PC-9 (cell line): ENCODE measurements at places on chromosomes 1 and 21. TPM values are rescaled to one million over a fixed set of nuclear protein-coding genes. Genes with fewer than 3 reads are reported as not detected.

Gene STMN1
- total RNA-seq = 302 and 349 TPM in 2 replicates

Gene TRABD2B
- not detected in 2 replicates for total RNA-seq

Gene FCGR3B
- total RNA-seq = not detected in 2 replicates

GRCh38 chr1:8376358-8376840 is 58.5 kb downstream of the SLC45A1 start:
- DNase-seq = no peak

GRCh38 chr1:160205242-160206035 is at the start of gene PEA15:
Gene PEA15, plus strand, starts transcription at chr1:160205384. Its CDS starts 6,161 bp downstream, at chr1:160211545.
- DNase-seq = no peak

DNA sequence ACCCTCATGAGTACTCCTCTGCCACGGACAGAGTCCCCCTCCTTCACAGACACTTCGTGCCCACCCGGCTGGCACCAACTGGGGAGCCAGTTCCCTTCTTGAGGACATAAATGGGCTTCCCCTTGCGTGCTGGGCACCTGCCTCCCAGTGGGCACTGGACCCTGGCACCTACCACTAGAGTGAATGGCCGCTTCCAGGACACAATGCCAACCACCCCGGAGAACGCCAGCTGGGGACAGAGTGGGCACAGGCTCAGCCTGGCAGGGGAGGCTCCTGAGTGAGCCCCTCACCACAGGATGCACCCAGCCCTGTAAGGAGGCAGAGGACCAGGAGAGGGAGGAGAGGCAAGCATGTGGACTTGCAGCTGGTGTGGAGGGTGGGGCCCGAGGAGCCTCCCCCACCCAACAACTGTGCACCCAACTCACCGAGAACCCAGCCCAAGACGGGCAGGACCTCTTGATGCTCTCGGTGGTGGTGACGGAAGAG is 1.0 kb downstream of the ENTREP3 start:
- no peak for DNase-seq

GRCh38 chr21:26405071-26405470 is 168.0 kb downstream of the CYYR1 start:
- DNase-seq = no peak

DNA sequence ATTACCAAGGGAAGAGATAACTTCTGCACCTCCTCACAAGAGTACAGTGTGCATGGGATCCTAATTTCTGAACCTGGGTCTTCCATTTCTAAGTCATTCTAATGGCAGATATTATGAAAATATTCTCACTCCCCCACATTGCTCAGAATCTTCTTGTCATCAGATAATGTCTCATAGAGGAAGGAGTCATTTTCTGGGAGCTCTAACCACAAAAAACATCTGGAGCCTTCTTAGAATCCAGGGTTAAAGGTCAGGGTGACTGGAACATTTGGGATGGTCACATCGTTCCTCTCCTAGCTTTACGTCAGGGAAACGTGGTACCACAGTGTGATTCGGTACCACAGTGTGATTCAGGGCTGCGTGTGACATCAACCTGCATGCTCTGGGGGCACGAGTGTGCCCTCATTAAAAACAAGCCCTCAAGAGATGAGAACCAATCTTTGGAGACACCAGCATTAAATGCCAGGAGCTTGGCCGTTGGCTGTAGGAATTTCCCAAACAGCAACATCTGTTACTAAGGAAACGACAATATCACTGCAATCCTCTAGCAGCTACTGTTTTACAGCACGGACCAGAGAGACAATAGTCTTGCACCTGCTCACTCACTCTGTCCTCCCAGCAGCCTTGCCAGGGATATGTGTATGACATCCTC is 179.1 kb downstream of the PSMG1 start:
- no peak for DNase-seq

GRCh38 chr1:67636146-67636545 is 48.9 kb upstream of the GADD45A start:
- no peak for DNase-seq

GRCh38 chr1:20058531-20058930 is 11.5 kb upstream of the PLA2G5 start:
- DNase-seq = peak; percentile 11

DNA sequence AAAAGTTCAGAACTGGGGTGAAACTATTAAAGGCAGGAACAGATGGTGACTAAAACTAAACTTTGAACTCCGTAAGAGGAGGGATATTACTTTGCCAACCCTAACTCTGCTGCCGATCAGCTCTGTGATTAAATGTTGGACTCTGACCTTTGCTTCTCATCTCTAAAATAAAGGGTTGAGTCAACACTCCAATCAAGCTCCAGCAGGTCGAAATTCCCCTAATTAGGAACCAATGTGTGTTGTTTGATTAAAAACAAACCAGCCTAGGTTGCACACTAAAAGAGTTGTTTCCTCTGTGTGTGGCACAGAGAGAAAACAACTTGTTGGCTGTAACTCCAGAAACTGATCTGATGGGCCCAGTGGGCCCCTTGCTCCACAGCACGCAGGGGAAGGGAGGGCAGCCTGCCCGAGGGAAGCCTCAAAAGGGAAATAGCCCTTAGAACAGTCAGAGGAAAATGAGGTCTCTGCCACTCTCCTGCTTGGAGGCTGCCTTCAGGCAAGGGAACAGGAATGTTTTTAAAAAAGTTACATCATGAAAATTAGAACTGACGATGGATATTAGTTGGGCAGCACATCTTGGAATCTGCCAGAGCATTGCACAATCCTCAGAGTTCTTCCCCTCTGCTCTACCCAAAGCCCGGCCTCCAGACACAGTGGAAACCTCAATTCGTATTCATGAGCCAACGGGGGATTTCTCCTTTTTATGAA is 69.3 kb downstream of the KCTD3 start:
- no peak for DNase-seq

GRCh38 chr21:37848721-37849490 is 67.4 kb downstream of the KCNJ6 start:
- no peak for DNase-seq

Gene ALPL
- not detected in 2 replicates for total RNA-seq

GRCh38 chr1:221849897-221850296 is 108.0 kb upstream of the DUSP10 start:
- no peak for DNase-seq

Gene PRKAA2
- 4.4 and 5.0 TPM in 2 replicates for total RNA-seq

Gene TCHHL1
- total RNA-seq = not detected in 2 replicates

DNA sequence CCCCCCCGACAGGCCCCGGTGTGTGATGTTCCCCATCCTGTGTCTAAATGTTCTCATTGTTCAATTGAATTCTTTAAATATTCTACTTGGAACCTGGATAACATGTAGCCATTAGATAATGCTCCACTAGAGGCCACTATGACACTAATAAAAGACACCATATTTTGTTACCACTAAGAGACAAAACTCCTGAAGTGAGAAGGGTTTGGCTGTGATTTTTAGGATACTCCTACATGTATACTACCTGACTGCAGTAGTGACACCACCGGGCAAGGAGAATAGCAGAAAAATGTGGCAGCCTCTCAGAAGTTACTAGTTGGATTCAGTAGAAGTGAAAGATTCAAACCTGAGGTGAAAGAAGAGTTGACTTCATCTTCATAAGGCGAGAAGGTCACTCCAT is 36.0 kb downstream of the F5 start:
- no peak for DNase-seq

DNA sequence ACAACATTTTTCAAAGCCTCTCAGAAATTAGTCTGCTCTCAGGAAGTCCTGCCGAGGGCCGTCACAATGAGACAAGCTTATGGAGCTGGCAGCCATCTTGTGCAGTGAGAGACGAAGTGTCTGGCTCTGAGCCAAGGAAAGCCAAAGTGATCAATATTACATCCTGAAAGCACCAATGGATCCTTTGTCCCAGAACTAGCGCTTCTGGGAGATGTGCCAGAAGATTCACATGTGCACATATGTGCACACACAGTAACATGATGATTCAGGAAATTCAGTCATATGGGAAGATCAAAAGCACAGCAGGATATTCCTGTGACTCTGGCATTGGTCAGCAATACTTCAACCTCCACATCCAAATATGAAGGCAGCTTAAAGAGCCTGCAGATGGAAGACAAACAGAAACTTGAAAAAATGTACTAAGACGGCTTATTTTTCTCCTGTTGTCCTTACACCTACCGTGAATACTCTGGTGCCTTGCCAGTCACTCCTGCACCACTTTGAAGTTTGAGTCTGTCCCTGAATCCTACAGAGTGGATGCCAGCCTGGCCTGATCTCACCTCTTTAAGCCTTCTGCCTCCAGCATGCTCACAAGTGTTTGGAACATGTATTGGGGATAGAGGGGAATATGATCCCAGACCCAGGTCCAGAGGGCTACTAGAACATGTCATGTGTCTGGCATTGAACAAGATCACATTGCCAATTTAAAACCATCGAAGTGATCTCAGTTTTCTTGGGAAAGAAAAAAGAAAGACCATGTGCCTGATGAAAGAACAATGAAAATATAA is 44.5 kb upstream of the PRRX1 start:
- DNase-seq = no peak

- DNase-seq = no peak
These were observed 204.4 kb downstream of the SLC35F3 start for GRCh38 chr1:234108921-234109320.

Gene RBM34
- 101 and 106 TPM in 2 replicates for total RNA-seq

- DNase-seq = peak; percentile 34
These were observed 2.8 kb downstream of the KCNN3 start for GRCh38 chr1:154867064-154867825.

Gene CORT
- 1.4 and 1.6 TPM in 2 replicates for total RNA-seq

- no peak for DNase-seq
These were observed 125.9 kb downstream of the PTPRC start for GRCh38 chr1:198764748-198765147.

Gene BMP8B
- total RNA-seq = 2.4 TPM in 2 replicates

GRCh38 chr1:41535276-41535675 is 50.8 kb upstream of the EDN2 start:
- DNase-seq = no peak

Gene C1orf226
- total RNA-seq = 10.5 and 11.3 TPM in 2 replicates

Gene LRRC3
- total RNA-seq = 0.35 and 0.48 TPM in 2 replicates

- DNase-seq = peak; percentile 56
These were observed 65.3 kb upstream of the MAGI3 start for GRCh38 chr1:113325022-113325421.

Gene ARHGAP29
- total RNA-seq = 123 and 137 TPM in 2 replicates

DNA sequence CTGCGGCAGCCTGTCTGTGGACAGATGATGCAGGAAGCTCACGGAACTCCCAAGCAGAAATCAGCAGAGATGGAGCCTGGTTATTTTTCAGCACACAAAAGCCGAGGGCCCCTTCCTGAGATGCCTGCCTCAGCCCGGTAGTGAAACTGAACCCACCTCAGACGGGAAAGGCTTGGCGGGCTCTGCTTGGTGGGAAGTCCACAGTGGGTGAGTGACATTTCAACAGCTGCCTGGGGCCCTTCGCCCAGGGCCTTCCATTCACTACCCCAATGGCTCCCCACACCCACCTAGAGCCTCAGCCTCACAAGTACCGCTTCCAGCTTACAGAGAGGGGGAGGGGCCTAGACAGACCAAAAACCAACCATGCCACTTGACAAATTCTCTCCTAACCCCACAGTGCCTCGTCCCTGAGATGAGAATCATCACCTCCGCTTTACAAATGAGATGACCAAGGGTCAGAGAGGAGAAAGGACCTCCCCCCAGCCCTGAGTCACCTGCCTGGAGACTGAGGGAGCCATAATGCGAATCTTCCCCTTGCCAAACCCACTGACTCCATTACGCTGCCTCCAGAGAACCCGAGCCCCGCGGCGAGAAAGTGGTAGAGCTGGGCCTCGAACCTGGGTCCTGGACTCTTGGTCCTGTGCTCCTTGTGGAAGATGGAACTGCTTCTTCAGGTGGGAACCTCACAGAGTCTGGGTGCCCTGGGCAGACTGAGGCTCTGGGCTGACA is 3.4 kb upstream of the ECE1 start:
- no peak for DNase-seq

GRCh38 chr1:68107771-68108170 is 57.3 kb upstream of the DIRAS3 start:
- DNase-seq = peak; percentile 25

- no peak for DNase-seq
These were observed 787 bp downstream of the GRIK3 start for GRCh38 chr1:37033355-37034101.

Gene ANKRD34A
- 0.33 and 0.50 TPM in 2 replicates for total RNA-seq

GRCh38 chr1:165047994-165048393 is 308.5 kb downstream of the LMX1A start:
- DNase-seq = no peak

GRCh38 chr1:198179556-198179981 is 22.8 kb downstream of the NEK7 start:
- DNase-seq = no peak

Gene RGS13
- total RNA-seq = not detected in 2 replicates

Gene FCRL6
- not detected in 2 replicates for total RNA-seq

DNA sequence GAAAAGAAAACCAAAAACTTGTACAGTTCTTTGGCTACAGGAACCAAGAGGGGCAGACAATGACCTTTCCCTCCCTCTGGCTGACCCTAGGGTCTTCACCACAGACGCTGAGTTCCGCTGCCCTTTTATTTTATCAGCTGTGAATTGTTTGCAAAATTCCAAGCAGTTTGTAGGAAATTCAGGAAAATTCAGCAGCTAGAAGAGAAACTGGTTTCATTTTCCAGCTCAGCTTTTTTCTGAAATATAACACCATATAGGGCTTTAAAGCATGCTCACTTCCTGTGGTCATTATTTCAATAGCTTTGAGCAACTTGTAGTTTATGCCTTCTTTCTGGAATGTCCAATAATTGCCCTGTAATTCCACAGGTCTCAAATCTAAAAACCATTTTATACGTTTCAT is 5.5 kb upstream of the PIK3R3 start:
- no peak for DNase-seq

DNA sequence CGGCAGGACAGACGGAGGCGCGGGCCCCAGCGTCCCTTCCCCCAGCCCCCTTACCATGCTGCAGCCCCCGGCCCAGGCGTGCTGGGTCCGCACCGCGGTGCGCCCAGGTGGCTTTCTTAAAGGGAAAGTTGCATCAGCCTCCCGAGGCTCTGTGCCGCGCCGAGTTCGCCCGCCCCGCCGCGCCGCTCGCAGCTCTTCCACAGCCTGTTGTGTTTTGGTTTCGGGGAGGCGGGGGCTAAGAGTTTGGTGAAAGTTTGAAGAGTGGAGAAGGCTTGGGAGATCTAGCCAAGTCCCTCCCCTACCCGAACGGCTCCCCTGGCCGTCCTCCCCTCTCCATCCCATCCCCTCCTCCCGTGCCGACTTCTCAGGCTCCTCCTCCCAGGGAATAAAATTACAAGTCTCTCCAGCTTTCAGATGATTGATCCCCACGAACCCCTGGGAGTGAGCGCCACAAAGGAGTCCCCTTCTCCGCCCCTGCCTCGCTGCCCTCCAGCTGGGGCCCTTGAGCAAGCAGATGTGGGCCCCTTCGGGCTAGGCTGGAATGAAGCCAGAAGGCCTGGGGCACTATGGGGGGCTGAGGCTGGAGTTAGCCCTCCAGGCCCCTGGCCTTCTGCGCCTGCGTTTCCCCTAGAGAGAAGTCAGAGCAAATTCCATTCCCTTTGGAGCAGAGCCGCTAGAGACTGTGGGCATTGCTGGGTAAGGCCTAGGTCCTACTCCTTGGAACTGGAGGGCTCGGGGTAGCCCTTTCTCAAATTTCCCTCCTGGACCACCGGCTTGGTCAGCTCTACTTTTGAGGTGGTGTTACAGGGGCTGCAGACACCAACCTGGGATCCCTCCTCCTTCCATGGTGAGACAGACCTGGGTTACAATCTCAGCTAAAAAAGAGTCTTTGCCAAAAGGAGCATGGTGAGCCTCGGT is at the start of gene SLC6A9:
TSS of gene SLC6A9 (minus strand) at position 211 of the 918 bp plus-strand sequence. CDS start 7,185 bp downstream, outside the sequence.
- DNase-seq = peak; percentile 76

Gene CIART
- 11.0 and 16.6 TPM in 2 replicates for total RNA-seq
